ENCODE measurements at places on chromosomes 6 and 20.
A peak's percentile ranks its signal among the peaks of the same experiment; 100 is the strongest.

GRCh38 chr6:31441365-31442267, 38.2 kb downstream of the MICA start:
- DNase-seq: peak; percentile 75

DNA sequence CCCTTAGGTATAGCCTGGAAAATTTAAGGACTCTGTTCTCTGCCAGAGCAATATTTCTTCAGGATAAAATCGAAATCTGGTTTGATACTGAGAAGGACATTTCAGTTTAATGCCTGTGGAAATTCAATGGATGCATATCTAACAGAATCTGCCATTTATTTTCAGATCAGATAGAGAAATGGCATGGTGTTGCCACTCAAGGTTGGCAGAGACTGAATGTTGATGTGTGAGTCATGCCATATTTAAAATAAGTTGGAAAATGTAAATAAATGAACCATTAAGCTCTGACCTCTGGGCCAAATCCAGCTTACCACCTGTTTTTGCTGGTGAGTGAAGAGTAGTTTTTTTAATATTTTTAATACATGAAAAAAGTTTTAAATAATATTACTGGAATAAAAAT, 594.6 kb downstream of the DOK5 start:
- DNase-seq: no peak

DNA sequence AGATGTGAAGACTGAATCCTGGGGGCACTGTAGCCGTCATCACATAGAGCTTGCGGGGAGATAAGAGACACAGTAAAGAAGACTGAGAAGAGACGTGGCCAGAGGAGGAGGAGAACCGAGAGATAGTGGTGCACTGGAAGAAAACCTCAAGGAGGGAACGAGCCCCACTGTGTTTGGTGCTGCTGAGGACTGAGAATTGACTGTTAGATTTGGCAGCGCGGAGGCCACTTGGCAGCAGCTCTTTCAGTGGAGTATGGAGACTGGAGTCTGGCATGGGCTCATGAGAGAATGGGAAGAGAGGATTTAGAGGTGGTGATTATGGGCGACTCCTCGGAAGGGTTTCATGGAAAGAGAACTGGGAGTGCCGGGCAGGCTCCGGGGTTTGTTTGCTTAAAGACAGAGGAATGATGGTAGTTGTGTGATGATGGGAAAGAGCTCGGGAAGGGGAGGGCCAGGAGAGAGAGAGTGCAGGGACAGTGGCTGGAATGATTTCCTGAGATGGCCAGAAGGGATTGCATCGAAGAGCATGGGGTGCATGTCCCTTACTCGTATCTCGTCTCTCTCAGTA, 18.0 kb downstream of the CDYL start:
- no peak for DNase-seq

DNA sequence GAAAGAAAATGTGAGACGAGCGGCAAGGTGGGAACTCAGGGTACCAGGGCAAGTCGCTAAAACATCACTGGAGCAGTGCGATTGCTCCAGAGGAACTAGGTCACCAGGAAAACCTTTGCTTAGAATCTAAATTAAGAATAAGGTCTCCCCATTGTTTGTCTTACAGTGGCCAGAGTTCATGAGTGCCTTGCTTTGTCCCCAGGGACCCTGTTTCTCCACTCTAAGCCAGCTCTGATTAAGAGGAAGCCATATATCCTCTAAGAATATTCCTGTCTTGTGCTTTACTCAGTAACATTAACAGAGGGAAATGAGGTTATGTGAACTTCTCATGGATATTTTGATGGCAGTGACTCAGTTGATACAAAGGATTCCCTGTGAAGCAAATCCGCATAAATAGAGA, 305.8 kb downstream of the CD83 start:
- no peak for DNase-seq

DNA sequence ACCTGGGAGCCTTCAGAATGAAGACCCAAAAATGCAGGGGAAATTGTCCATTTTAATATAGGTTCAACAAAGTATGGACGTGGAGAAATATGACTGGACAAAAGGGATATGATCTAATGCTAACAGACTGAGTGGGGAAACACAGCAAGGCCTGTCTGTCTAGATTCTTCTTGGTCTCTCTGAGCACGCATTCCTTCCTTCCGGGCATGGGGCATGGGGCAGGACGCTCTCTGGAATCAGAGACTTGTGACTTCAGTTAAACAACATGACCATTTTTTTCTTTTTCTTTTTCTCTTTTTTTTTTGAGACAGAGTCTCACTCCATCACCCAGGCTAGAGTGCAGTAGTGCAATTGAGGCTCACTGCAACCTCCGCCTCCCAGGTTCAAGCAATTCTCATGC, 31.9 kb downstream of the ZBTB2 start:
- no peak for DNase-seq

- no peak for DNase-seq
Measured at GRCh38 chr6:95354551-95354950, 222.8 kb upstream of the MANEA start.

DNA sequence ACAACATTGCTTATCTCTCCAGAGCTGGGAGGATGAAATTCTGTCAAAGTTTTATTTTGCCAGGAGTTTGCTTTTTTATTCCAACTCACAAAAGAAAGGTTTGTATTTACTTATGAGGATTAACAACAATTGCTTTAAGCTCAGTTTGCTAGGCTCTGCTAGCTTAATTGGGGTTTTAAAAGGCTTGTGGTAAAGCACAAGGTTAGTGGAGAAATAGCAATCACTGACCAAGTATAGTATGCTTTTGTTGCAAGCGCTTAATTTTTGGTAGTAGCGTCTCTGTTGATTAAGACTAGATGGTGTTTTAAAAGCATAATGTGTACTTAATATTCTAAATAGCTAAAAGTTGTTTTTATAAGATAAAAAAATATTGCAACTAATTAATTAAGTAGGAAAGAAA, 45.7 kb downstream of the TINAG start:
- DNase-seq: no peak

DNA sequence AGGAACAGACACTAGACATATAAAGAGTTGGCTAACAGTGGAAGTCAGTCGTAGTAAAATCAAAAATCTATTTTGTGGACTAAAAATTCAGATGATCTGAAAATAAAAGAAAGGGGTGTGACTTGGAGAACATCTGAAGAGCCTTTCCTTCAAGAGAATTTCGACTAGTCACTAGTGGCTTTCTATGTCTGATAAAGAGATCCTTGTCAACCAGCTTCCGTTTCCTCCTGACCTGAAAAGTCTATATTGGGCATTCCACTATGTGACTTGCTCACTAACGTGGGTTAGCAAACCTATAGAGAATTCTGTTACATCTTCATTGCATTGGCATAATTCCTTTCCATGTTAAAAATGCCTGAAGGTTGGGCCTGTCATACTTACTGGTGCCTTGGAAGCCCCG, 25.9 kb downstream of the TRAF3IP2 start:
- DNase-seq: no peak

DNA sequence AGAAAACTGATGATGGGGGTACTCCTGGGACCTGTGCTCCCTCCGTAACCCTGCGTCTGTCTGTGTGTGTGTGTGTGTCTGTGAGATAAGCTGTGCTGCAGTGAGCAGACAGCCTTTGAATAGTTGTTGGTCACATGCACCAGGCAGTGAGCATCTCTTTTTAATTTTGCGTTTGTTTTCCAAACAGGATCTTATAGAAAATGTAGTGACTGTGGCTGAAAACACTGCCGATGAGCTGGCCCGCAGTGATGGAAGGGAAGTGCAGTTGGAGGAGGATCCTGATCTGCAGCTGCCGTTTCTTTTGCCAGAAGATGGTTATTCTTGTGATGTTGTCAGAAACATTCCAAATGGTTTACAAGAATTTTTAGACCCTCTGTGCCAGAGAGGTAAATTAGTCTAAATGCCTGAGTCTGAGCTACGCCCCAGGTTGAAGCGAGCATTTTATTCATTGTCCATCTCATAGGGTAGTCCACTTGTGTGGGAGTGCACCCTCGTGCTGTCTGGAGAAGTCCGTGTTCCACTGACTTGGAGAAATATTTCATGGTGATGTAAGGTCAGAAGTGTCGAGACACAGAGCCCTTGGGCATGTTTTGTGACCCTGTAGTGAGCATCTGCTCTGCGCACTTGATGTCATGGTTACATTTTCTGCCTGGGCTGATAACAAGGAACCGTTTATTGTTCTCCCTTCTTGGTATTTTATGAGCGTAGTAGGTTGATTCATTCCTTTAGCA, 78.8 kb upstream of the KIF25 start:
- DNase-seq: no peak

GRCh38 chr20:7090811-7091210, 323.3 kb downstream of the BMP2 start:
- no peak for DNase-seq

DNA sequence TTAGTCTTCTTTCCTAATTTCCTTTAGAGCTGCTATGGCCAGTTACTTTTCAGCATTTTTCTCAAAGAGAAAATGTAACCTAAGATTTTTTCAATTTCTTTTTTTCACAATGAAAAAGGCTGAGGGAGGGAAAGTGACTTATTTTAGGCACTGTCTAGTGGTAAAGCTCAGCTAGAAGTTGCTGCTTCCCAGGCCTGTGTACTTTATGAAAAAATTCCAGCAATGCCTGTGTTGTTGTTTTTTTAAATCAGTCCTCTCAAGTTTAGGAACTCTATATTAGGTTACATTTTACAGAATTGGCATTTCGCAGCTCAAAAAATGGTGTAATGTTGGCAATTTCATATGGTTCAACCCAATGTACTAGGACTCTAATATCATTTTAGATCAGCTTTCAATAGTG, 269.6 kb downstream of the ARID1B start:
- no peak for DNase-seq

- DNase-seq: no peak
Measured at GRCh38 chr20:48897305-48898010, 24.1 kb upstream of the ARFGEF2 start.

- DNase-seq: no peak
Measured at GRCh38 chr6:99912657-99913056, 81.4 kb downstream of the MCHR2 start.

Data from activated T-helper 9 cell treated with anti-CD3 and anti-CD28 coated beads, Interleukin-2, amount 50 U/mL, for 16 hours (primary cell).